Suprapubic skin (tissue), 4 donors: ENCODE measurements at places on chromosomes 1 and 21. TPM values are rescaled to one million over a fixed set of nuclear protein-coding genes. Genes with fewer than 3 reads are reported as not detected.

The APCS gene
- not detected for total RNA-seq

DNA sequence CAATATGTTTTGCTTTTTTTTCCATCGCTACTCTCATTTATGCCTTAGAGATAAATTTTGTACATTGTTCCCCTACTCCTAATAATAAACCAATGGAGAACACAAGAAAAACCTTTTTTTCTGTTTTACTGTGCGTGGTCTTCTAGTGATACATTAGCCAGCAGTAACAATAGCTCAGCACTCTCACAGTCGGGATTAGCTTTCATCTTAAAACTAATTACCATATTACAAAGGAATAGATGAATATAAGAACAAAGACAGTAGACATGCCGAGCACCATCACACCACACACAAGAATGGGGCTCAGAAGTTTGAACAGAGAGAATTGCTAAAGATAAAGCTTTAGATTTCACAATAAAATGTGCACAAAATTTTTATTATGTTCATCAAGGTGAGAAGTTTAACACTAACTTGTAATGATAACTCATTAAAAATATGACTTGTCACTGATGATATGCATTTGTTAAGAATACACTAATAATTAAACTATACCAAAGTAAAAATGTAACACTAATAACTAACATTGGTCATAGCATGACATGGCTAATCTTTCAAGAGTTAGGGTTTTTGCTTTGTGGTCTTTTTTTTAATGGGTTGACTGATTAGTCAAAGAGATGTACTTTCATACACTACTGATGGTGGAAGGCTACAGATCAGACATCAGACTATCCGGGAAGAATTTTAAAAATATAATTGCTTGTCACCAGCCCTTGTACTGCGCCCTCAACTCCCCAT, 61.8 kb downstream of the EXTL2 start:
- no peak for DNase-seq

DNA sequence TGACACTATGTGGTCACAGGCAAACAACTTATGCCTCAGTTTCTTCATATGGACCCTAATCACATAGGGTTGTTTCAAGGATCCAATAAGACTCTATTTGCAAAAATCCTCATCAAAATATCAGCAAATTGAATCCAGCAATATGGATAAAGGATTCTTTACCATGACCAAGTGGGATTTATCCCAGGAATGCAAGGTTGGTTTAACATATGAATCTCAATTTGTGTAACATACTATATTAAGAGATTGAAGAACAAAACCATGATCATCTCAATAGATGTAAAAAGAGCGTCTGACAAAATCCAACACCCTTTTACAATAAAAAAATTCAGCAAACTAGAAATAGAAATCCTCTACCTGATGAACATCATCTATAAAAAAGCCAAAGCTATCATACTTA, 23.9 kb downstream of the ARHGEF11 start:
- no peak for DNase-seq

DNA sequence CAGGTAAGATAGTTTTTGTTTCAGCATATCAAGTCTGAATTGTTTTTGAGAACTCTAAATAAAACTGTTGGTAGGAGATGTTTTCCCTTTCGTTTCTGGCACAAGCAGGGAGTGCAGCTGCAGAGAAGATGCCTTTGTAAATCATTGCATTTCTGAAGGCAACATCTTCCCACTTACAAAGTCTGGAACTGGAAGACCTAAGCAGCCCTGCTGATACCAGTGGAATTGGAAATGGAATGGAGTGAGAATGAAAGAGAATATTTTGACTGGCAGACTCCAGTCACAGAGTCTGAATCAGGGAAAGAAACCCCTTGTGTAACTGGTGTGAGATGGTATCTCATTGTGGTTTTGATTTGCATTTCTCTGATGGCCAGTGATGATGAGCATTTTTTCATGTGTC, 815.6 kb downstream of the LTN1 start:
- no peak for DNase-seq

- no peak for DNase-seq
Measured at GRCh38 chr21:14010729-14011128, 200.0 kb downstream of the LIPI start.

GRCh38 chr1:187396226-187396625, 567.5 kb downstream of the PLA2G4A start:
- DNase-seq, result no peak

GRCh38 chr1:114976891-114977290, 52.7 kb upstream of the TSHB start:
- DNase-seq, result no peak

DNA sequence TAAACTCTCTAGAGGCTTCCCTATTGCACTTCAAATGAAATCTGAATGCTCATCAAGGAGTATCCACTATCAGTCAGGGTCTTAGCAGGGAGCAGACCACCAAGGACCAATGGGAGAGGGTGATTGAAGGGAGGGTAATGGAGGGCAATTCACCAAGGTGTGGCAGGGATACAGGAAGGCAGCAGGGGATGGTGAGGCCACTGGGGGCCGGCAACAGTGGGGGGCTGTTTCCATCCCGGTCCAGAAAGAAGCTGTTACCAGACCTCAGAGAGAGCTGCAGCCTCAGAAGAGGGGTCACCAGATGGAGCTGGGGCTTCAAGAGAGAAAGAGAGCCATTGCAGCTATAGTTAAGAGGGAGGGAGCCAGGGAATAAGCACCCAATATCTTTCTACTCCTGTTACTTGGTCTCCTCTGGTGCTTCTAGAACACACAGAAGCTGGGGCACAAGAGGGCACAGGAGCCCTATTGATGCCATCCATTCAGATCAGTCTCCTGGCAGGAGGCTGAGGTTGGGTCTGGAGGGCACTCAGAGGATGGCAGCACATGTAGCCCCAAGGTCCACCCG, 417.6 kb downstream of the PTPRU start:
- no peak for DNase-seq

- DNase-seq, result no peak
Measured at GRCh38 chr1:22971611-22972405, 858 bp downstream of the LACTBL1 start.
